Stimulated activated CD8-positive, alpha-beta memory T cell treated with anti-CD3 and anti-CD28 coated beads, Interleukin-15, amount 100 ng/mL, for 24 hours (primary cell): ENCODE measurements at places on chromosomes 7 and 10.

GRCh38 chr10:89900554-89900953 is 199.2 kb downstream of the KIF20B start:
- DNase-seq, result no peak

- DNase-seq, result no peak
Measured at GRCh38 chr7:132536654-132537395, 39.4 kb downstream of the PLXNA4 start.

GRCh38 chr10:93652857-93653256 is 40.5 kb downstream of the PDE6C start:
- no peak for DNase-seq

- DNase-seq, result no peak
Measured at GRCh38 chr10:24722131-24722675, 1.5 kb downstream of the ARHGAP21 start.

GRCh38 chr10:96370584-96371157 is 11.9 kb upstream of the OPALIN start:
- DNase-seq, result no peak

GRCh38 chr7:95871075-95871848 is 98.9 kb downstream of the DYNC1I1 start:
- no peak for DNase-seq

DNA sequence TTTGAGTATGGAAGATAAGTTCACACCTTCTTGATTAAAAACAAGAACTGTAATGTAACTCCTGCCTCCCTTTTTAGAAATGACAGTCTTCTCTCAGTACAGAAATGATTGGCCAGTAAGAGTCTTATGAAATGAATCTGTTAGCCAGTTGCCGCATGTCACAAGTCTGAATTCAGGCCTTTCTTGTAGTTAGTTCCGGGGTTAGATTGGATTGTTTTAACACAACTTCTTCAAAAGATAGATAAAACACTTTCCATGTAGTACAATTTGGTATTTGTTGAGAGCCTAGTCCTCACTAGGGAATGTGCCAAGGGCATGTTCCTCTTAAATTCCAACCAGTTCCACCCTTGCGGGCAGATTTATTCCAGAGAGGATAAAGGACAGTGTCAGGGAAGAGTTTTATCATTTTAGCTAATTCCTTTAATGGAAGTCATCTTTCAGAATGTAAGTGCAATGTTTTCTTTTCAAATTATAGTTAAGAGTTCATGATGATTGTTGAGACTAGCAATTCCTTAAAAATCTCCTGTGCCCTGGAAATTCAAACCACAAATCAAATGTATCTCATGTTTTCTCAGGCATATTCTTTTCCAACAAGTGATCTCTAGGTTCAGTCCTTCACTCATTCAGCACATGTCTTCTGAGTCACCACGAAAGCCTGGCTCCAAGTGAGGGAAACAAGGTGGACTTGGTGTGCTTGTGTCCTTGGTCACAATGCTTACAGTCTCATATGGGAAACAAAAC is 4.1 kb downstream of the FHIP2A start:
- no peak for DNase-seq

DNA sequence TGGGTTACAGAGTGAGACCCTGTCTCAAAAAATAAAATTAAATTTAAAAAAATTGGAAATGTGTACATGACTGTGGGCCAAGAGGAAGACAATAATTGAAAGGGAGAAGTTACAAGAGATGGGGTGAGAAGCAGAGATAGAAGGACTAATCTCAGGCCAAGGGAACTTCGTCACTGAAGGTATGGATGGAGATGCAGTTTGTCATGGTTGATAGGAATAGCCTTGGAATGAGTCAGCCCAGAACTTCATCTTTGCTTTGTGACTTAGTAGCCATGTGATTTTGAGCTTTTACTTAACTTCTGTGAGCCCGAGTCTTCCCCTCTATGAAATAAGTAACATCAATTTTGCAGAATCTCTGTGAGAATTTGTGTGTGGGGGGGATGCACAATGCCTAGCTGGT is 6.5 kb upstream of the PODXL start:
- no peak for DNase-seq

- DNase-seq, result no peak
Measured at GRCh38 chr7:111958431-111958830, 247.8 kb downstream of the DOCK4 start.

DNA sequence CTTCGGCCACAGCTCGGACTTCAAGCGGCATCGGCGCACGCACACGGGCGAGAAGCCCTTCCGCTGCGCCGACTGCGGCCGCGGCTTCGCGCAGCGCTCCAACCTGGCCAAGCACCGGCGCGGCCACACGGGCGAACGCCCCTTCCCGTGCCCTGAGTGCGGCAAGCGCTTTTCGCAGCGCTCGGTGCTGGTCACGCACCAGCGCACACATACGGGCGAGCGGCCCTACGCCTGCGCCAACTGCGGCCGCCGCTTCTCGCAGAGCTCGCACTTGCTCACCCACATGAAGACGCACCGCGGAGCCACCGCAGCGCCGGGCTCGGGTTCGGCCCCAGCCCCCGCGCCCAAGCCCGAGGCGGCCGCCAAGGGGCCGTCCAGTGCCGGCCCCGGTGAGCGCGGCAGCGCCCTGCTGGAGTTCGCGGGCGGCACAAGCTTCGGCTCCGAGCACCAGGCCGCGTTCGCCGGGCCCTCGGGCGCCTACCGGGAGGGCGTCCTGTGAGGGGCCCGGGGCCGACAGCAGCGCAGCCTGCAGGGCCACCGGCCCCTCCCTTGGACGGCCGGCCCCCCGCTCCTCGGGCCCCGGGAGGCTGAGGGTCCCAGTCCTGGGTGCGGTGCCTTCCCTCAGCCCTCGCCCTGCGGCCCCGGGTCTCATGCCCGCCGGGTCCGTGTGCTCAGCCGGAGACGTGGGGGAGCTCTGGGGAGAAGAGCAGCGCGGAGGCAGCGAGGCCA is 17.2 kb downstream of the ZNF316 start:
- DNase-seq, result no peak

DNA sequence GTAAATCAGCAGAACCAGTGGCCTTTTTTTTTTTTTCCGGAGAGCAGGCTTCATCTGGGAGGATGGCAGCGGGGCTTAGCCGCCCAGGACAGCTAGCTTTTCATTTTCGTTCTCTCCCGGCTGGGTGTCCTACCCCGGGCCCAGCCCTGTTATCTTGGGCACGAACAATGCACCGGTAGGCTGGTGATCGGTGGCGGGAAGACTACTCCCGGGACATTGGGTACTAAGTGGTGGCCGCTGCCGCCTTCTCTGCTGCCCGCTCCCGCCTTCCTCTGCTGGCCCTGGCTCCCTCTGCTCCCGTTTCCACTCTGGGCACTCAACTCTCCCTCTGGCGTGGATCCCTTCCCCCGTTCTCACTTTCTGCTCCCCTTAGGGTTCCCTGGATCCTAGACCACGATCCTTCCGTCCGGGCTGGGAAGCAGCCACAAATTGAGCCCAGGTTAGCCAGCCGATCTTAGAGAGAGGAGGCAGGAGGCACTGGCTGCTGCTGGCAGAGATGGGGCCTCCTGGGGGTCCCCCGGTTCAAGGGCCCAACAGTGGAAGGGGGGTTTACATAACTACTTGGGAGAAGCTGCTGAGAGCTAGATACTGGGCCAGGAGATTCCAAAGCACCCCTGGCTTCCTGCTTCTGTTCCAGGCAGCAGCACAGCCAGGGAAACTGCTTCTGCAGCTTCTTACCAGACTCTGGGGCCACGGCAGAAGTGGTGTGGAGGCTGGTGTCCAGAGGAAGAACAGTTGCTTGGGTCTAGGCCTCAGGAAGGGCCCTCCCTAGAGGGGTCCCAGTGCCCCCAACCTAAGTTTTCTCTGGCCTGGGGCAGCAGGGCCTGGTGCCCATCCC is 1.8 kb downstream of the TLX1 start:
- DNase-seq, result no peak

DNA sequence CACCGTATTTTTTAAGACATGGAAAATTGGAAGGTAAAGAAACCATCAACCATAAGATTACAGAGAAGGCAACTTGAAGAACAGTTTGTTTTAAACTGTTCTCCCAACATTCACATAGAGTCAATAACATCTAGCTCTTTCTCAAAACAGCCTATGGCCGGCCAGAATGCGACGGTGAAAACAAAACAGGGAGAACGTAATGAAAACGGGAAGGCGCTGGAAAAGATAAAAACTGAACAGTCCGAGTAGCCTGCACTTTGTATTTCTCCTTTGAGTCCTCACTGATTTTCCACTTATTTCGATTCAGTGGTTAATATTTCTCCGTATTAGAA is 637 bp downstream of the MICU1 start:
- DNase-seq, result no peak

GRCh38 chr10:5534051-5534821 is 9.5 kb downstream of the CALML3 start:
- no peak for DNase-seq

- no peak for DNase-seq
Measured at GRCh38 chr7:55100544-55101327, 81.9 kb downstream of the EGFR start.

- no peak for DNase-seq
Measured at GRCh38 chr10:87659571-87660483, at the start of gene PAPSS2. Gene PAPSS2, plus strand, starts transcription at chr10:87659878. Its CDS starts 104 bp downstream, at chr10:87659982.

GRCh38 chr10:51034769-51035168 is 39.5 kb upstream of the PRKG1 start:
- no peak for DNase-seq

GRCh38 chr7:75966190-75966961 is 28.0 kb downstream of the TMEM120A start:
- no peak for DNase-seq

GRCh38 chr7:120064565-120064964 is 208.4 kb upstream of the KCND2 start:
- no peak for DNase-seq

GRCh38 chr7:39280337-39280736 is 285.9 kb upstream of the YAE1 start:
- DNase-seq, result no peak

- DNase-seq, result no peak
Measured at GRCh38 chr10:25839683-25840082, 94.3 kb upstream of the MYO3A start.

DNA sequence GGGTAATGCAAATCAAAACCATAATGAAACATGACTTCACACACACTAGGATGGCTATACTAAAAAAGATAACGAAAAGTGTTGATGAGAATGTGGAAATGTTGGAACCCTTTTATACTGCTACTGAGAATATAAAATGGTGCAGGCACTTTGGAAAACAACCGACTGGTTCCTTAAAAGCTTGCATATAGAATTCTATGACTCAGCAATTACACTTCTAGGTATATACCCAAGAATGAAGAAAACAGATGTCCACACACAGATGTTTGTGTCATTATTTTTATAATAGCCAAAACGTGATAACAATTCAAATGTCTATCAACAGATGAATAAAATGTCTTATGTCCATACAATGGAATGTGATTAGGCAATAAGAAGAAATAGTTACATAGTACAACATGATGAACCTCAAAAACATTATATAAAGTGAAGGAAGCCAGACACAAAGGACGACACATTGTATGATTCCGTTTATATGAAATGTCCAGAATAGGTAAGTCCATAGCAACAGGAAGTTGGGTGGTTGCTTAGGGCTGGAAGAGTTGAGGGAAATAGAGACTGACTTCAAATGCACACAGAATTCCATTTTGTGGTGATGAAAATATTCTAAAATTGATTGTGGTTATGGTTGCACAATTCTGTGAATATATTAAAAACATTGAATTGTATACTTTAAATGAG is 148.3 kb upstream of the PHYHIPL start:
- no peak for DNase-seq

DNA sequence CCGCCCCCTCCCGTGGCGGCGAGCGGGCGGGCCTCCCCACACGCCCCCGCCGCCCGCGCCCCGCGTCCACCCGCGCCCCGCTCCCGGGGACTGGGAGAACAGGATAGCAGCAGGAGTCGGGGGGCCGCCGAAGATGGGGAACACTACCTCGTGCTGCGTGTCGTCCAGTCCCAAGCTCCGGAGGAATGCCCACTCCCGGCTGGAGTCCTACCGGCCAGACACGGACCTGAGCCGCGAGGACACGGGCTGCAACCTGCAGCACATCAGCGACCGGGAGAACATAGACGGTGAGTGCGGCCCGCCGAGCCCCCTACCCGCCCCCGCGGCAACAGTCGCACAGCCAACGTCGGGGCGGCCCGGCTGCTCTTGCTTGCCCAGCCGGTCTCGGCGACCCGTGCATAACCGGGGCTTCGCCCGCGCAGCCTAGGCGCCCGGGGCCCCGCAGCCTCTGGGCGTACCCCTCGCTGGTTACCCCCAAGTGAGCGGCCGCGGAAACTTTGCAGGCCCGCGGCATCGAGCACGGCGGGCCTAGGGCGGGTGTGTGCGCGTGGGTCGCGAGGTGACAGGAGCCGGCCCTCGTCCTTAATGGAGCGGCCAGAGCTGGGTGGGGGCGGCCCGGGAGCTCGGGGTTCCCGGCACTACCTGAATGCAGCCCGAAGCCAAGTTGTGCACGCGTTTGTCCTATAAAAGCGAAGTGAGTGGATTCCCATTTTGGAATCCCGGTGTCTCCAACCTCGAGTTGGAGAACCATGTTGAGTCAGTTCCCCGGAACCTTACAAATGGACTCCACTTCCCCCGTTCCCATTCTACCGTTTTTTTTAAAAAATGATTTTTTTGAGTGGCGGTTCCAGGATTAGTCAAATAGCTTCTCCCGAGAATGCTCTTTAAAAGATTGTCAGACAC is 863 bp downstream of the CCNY start:
- DNase-seq, result no peak

- no peak for DNase-seq
Measured at GRCh38 chr10:132812520-132812919, 26.6 kb upstream of the NKX6-2 start.

DNA sequence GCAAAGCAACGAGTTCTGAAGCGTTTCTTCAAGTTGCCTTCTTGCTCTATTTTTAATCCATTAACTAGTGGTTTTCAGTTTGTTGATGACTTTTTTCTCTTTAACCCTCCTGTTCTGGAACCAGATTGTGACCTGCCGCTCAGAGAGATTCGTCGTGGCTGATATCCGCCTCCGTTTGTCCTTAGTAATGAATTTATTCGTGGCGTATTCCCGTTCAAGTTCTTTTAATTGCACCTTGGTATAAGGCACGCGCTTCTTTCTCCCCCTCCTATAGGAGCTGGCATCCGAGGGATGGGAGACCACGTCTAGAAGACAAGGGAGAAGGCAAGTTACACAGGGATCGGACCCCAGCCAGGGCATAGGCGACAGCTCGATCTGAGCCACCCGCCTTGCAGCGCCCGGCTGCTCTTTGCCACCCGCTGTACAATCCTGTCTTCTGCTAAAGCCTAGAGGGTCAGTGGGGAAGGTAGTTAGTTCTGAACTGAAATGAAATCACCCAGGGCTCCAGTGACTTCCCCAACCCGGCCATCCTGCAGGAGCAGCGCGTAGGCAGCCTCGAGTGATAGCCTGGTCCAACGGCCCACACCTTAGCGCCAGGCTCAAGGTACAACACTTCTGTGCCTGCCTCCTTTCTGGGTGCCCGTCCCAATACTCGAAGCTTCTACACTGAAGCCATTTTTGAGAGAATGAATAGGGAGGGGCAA is 1.6 kb downstream of the HOXA13 start:
- no peak for DNase-seq

DNA sequence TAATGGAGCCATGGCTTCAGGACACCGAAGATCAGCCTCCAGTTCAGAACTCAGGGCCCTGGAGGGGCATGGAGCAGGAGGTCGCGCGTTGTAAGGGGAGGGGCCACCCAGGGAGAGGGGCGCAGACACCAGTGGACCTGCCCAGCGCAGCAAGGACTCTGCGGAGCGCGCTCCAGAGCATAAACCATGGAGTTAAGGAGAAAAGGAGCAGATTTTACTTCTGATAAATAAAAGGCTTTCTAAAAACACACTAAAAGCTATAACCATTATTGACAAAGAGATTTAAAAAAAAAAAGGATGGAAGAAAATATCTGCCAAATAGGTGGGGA is 10.5 kb downstream of the CALY start:
- DNase-seq, result no peak

- no peak for DNase-seq
Measured at GRCh38 chr10:49369216-49370162, 26.4 kb downstream of the DRGX start.
